ENCODE measurements at places on chromosomes 7 and 10. TPM values are rescaled to one million over a fixed set of nuclear protein-coding genes. Genes with fewer than 3 reads are reported as not detected.

DNA sequence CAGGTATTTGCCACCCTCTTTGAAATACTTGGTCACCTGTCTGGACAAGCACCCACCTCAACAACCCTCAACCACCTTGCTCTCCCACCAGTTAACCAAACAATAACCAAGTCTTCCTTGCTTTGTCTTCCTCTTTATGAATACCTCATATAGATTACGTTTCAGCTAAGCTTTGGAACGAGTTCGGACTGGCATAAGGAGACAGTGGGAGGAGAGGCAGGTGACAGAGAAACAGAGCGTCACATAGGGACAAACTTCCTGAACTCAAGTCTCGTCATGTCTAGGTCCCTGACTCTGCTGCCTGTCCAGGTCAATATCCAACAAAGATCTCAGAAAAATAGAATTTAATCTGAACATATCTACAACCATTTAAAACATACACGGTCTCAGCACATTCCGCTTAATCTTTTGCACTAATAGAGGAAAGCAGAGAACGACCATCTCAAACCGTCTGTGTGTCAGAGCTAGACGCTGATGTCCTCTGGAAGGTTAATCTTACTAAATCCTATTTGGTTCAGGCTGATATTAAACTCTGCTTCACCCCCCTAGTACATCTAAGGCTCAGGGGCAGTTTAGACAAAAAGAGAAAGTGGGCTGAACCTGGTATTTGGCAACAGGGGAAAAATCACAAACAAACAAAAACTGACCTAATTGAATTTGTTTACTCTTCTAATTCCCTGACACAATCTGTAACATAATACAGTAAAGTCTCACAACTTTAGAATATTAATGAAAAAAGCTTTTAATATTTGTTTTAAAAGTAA, 26.4 kb upstream of the SVOPL start:
- no peak for DNase-seq
- H3K36me3 ChIP-seq: no peaks in the 10 kb centered on the region
- H3K27ac ChIP-seq: no peak overlapping the region
- no peak overlapping the region for H3K4me3 ChIP-seq
- no peaks in the 10 kb centered on the region for H3K27me3 ChIP-seq
- H3K4me1 ChIP-seq: no peaks in the 10 kb centered on the region

DNA sequence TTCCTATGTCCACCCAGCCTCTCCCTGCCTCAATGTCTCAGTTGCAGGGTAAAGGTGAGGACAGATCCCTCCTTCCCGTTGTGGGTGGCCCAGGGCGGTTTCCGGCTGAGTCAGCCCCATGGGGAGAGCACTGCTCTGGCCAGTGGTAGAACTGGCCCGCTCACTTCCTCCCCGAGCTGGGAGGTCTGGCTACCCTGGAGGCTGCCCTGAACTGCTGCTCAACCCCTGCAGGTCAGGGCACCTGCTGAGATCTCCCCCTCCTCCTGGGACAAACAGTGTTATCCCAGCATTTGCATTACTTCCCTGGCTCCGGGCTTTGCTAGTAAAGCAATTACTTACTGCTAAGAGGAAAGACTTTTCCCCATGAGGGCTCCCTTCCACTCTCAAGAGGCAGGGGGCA, 21.4 kb upstream of the IMPDH1 start:
- no peaks in the 10 kb centered on the region for H3K36me3 ChIP-seq
- H3K27ac ChIP-seq: no peak overlapping the region
- no peaks in the 10 kb centered on the region for H3K27me3 ChIP-seq
- no peaks in the 10 kb centered on the region for H3K4me1 ChIP-seq

DNA sequence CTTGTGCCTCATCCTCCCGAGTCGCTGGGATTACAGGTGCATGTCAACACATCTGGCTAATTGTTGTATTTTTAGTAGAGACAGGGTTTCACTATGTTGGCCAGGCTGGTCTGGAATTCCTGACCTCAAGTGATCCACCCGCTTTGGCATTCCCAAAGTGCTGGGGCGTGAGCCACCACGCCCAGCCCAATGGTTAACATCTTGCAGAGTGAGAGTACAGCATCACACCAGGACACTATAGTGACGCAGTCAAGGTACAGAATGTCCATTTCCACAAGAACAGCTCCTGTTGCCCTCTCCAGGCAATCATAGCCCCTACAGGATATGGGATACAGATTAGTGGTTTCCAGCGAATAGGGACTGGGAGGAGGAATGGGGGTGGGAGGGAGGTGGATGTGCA, 34.0 kb downstream of the MYO1G start:
- no peak overlapping the region for H3K4me3 ChIP-seq
- H3K4me1 ChIP-seq: no peaks in the 10 kb centered on the region
- no peak for DNase-seq
- H3K36me3 ChIP-seq: no peaks in the 10 kb centered on the region
- no peaks in the 10 kb centered on the region for H3K27me3 ChIP-seq

DNA sequence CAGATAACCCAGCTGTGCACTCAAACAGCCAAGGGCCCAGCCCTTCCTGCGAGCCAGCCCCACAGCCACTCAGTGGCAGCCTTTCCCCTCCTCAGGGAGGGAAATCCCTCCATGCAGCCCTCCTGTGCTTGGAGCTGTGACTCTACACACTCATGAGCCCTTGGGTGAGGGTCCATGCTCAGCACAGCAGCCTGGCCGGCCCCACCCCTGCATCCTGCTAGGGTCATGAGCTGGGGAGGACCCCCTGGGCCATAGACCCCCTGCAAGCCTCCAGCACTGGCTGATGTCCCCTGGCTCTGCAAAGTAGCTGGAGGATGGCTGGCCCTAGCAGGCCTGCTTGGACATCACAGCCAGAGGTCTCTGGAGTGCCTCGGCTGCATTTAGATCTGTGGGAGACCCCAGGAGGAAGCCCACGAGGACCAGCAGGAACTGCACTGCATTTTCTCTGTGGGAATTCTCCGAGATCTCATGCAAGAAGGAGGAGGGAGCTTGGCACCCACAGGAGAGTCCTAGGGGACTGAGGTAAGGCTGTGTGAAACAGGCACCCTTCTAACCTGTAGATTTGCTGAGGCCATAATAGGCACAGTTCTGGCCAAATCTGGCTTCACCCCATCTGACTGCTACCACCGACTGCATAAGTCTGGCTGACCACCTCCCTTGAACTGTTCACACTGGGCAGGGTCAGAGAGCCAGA, 17.4 kb downstream of the TMEM273 start:
- no peak for DNase-seq
- no peaks in the 10 kb centered on the region for H3K27me3 ChIP-seq
- H3K36me3 ChIP-seq: no peaks in the 10 kb centered on the region
- H3K4me3 ChIP-seq: no peak overlapping the region

ATP5MK gene
- 122 TPM for total RNA-seq
